ENCODE measurements at places on chromosomes 5 and 9.

DNA sequence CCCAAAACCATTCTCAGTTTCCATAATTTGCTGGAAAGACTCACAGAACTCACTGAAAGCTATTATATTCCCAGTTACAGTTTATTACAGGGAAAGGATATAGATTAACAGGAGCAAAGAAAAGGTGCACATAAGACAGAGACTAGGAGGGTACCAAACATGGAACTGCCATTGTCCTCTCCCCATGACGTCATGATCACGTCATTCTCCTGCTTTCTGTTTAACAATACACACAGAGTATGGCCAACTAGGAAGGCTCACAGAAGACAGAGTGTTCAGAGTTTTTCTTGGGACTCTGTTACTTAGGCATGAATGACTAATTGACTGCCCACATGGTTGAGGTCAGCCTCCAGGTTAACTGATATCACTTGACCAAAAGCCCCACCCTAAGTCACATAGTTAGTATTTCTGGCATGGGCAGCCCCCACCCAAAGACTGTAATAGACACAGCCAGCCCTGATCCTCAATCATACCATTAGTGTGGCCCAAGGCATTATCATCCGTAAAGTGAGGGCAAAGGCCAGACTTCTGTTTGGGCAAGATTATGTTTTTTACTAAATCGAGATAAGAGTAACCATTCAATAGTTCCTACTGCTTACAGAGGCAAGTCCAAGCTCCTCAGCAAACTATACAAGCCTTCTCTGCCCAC is 353.5 kb upstream of the POU5F2 start:
- DNase-seq: no peak

GRCh38 chr5:3384531-3384930 is 211.1 kb upstream of the IRX1 start:
- no peak for DNase-seq

GRCh38 chr9:112315331-112316257 is 17.8 kb downstream of the PTBP3 start:
- no peak for DNase-seq

DNA sequence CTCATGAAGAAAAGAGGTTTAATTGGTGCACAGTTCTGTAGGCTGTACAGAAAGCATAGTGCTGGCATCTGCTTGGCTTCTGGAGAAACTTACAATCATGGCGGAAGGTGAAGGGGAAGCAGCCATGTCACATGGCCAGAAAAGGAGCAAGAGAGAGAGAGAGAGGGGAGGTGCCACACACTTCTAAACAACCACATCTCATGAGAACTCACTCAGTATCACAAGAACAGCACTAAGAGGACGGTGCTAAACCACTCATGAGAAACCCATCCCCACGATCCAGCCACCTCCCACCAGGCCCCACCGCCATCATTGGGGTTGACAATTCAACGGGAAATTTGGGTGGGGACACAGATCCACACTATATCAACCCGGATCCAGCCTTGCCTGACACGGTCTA is 28.8 kb upstream of the IER5L start:
- peak; percentile 47 for DNase-seq

GRCh38 chr5:146068206-146068605 is 37.2 kb downstream of the PLAC8L1 start:
- DNase-seq: no peak

- DNase-seq: no peak
These were observed 89.6 kb downstream of the SPRY4 start for GRCh38 chr5:142235050-142235797.

DNA sequence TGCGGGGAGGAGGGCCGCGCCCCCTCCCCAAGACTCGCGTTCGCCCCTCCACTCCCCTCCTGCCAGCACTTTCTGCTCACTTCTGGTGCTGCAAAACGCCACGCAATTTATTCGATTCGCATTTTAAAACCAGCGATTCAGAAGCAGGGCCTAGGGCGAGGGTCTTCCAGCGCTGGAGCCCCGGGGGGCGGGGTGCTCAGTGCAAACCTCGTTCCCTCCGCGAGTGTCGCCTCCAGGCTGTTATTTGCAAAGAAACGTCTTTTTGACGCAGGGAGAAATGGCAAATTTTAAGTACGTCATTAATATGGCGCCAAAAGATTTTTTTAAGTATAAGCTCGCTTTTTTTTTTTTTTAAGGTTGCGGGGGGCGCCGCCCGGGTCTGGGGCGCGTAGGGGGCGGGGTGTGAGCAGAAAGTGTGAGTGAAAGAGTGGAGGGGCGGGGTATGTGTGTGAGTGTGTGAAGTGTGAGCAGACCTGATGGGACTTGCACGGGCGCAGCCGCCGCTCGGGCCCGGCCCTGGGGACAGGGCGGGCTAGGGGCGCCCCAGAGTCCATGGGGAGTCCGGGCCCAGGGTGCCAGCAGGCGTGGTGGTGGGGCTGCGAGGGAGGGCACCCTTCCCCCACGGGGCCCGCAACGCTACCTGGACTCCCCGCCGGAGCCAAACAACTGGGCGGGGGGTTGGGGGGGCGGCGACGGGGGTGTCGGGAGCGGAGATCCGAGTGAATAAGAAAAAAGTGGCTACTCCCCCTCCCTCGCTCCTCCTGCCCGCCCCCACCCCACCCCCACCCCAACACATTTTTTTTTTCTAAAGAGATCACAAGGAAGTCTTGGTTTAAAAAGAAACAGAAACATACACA is at the start of gene JADE2:
TSS of gene JADE2 (plus strand) at position 845 of the 857 bp plus-strand sequence. CDS start 10,188 bp downstream, outside the sequence.
- peak; percentile 91 for DNase-seq

- no peak for DNase-seq
These were observed 99.6 kb downstream of the DOCK2 start for GRCh38 chr5:169736653-169737052.

GRCh38 chr9:135525241-135526088 is 4.2 kb downstream of the LCN1 start:
- DNase-seq: no peak

- DNase-seq: no peak
These were observed 595.7 kb downstream of the EFNA5 start for GRCh38 chr5:107074996-107075395.

DNA sequence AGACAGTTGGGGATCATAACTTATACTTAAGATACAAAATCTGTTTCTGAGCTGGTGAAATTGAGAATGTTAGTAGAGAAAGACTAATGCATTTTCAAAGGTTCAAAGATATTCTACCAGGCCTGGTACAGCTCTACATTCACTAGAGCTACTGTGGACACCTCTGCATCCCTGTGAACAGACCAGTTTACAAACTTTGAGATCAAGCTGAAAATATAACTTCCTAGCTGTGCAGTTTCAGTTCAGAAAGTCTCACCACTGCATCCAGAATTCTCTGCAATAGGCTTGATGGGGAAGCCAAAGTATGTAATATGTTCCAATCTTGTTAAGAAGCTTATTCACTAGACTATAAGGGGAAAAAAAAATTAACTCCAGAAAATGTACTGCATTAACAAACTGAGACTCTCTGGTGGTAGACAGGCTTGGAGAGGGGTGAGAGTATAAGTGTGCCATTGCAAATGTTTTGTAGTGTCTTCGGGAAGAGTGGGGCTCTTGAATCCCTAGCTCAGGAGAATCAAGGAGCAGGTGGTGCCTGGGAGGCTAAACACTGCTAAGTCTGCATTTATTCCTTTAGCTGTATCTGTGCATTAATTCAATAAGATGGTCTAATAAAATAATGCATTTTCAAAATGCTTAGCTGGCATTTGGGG is 671.9 kb downstream of the NR2F1-AS1 start:
- DNase-seq: no peak

DNA sequence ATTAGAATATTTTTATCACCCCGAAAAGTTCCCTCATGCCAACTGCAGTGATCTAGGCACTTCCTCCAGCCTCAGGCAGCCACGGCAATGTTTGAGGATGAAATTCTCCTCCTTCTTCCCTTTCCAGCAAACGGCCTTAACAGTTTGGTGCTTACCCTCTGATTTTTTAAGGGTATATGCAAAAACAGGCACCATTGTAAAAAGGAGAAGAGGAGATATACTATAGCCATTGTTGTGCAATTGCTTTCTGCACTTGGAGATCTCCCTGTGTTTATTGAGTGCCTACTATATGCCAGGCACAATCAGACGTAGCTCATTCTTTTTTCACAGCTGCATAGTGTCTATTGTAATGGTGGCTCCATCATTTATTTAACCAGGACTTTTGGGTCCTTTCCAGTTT is 29.4 kb downstream of the GSN start:
- no peak for DNase-seq

DNA sequence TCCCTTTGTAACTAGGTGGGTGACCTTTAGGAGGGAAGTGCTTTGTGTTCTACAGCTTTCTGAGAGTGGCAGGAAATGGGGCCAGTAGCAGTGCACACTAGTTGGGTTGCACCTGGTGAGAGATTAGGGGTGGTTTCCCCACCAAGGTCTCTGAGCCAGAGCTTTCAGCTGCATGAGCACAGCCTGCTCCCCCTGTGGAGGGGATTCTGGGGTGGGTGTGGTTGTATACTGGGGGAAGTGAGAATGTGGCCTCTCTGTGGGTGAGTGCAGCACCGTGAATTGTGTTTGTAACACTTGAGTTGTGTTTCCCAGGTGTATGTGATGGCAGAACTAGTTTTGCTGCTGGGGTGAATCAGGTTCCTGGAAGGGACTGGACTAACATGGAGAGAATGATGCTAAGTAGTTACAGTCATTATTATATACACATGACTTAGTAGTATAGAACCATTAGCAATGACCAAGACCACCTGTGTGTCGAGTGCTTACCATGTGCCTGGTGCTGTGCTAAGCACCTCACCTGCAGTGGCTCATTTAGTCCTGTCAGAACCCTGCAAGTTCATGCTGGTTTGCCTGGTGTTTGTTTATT is 11.8 kb upstream of the CXXC5 start:
- peak; percentile 80 for DNase-seq

- DNase-seq: no peak
These were observed 86.2 kb downstream of the ENTREP1 start for GRCh38 chr9:69411246-69411645.

- DNase-seq: no peak
These were observed 36.2 kb upstream of the TTC1 start for GRCh38 chr5:159972538-159973362.

DNA sequence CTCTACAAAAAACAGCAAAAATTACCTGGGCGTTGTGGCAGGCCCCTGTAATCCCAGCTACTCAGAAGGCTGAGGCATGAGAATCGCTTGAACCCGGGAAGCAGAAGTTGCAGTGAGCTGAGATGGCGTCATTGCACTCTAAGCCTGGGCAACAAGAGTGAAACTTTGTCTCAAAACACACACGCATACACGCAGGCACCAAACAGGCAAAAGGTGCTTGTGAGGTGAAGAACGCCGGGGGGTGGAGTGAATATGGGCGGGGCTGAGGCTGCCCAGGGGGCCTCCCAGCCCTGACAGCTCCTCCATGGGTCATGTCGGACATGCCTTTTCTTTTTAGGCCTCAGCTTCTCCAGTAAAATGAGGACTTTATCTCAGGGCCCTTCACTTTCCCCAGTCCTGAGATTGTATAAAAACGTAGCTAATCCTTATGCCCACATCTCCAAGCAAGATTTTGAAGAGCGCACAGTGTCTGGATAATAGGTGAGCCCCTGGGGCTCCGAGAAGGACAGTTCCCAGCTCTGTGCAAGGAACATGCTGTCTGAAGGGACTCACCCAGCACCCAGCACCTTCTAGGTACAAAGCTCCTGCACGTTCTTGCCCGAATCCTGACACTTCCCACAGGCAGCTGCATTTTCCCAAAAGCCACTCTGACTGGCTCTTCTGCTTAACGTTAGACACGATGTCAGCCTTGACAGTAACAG is 168.3 kb downstream of the COL23A1 start:
- DNase-seq: no peak

GRCh38 chr9:73219985-73220626 is 68.4 kb downstream of the ANXA1 start:
- DNase-seq: peak; percentile 13

DNA sequence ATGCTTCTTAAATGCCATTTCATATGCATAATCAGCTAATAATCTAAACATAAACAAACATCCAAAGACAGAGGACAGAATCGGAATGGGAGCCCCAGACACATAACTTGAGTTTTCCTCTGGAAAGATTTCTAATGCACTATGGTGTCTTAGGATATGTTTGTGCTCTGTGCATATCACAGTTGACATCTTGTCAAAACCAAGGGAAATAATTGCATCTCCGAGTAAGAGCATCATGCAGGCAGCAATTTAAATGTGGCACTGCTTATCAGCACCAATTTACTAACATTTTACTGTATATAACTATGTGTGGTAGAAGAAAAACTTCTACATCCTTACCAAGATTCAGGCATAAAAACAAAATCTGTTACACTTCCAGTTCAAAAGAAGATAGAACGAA is 217.9 kb downstream of the GLIS3 start:
- DNase-seq: no peak

DNA sequence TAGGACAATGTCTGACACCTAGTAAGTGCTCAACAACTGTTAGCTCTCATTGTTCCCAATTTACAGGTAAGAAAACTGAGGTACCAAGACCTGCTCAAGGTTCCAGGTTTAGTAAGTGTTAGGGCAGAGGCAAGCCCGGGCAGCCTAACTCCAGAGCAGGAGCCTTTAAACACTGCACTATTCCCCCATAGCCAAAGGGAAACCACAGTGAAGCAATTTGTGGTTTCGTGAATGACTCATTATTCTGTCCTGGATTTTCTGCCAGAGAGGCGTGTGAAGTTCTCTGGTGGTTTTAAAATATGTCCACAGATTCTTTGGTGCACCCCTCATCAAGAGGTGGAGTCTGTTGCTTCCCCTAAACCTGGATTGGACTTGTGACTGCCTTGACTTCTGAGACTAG is 1.0 kb upstream of the MCC start:
- peak; percentile 22 for DNase-seq

DNA sequence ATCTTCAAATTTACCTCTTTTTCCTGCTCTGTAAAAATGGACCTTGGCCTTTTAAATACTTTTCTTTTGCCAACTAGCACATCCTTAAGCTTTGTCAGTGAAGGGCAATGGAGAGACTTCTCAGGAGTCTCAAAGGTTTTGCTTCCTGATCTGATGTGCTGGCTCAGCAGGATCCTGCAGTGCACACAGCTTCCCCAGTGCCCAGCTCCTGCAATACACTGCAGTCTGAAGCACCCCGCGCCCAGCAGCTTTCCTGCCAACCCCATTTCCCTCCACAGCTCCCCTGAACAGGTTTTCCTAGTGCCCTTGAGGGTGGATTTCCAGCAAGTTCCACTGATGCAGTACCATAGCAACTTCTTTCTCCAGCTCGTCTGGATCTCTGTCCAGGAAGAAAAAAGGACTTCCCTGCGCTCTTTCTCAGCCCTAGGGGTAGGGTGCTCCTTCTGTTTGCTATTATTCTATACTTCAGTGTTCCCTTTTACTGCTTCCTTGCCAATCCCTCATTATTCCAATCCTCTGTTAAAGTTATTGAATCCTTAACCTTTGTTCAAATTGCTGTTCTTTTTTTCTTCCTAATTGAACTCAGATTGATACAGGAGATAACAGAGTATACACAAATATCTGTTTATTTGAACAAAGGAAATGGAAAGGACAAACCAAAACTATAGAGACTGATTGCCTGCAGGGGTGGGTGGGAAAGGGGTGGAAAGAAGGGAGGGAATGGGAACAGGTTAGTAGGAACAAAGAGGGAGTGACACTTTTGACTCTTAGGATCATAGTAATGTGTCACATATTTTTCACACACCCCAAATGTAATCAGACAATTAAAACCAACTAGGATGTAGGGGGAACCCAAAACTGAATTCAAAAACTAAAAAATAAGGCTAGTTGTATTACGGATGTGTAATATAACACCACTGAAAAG is 8.5 kb downstream of the SNAPC3 start:
- no peak for DNase-seq
